Stimulated activated CD4-positive, alpha-beta T cell treated with anti-CD3 and anti-CD28 coated beads, Interleukin-15, amount 100 ng/mL, for 48 hours (primary cell): ENCODE measurements at places on chromosomes 3 and 15.

- DNase-seq, result no peak
Measured at GRCh38 chr3:130609166-130609979, 92.4 kb downstream of the COL6A6 start.

DNA sequence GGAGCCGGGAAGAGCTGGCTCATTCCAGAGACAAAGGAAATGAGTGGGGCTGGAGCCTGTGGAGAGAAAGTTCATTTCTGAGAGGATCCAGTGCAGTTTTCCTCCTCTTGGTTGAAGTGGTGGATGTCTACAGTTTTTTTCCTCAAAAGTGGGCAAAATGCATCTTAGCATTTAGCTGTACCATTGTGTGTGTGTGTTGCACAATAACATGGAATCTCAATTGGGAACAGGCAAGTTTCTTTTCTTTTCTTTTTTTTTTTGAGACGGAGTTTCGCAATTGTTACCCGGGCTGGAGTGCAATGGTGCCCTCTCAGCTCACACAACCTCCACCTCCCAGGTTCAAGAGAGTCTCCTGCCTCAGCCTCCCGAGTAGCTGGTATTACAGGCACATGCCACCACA, 101.5 kb upstream of the UBE2E1 start:
- no peak for DNase-seq

DNA sequence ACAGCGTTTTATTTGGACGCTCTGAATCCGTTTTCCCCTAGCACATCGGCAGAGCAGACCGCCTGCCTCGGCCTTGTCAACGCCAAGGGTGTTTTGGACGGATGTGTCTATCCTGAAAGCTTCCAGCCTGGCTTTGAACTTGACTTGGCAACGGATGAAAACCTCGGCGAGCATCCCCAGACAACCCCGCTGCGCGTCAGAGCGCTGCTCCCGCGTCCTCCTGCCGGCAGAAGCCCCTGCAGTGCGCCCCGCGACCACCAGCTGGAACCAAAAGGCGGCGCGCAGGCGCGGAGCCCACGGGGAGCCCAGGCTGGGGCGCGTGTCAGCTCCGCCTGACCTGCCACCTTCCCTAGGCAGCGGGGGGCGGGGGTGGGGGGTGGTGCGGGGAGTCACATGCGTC, 26.2 kb upstream of the ARL8B start:
- DNase-seq, result peak; percentile 3

DNA sequence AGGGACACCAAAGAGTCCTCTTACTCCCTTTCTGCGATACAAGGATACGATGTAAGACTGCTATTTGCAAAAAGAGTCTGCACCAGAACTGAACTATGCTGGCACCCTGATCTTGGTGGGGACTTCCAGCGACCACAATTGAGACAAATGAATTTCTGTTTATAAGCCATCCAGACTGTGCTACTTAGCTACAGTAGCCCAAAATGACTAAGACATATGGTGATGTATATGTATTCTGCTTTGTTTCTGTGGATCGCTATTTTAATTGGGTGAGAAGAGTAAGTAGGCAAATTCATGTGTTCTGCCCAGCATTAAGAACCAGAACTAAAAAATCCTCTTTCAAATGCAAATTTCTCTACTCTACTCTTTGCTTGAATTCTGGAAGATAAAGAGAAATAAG, 720.9 kb downstream of the DIPK2A start:
- no peak for DNase-seq

DNA sequence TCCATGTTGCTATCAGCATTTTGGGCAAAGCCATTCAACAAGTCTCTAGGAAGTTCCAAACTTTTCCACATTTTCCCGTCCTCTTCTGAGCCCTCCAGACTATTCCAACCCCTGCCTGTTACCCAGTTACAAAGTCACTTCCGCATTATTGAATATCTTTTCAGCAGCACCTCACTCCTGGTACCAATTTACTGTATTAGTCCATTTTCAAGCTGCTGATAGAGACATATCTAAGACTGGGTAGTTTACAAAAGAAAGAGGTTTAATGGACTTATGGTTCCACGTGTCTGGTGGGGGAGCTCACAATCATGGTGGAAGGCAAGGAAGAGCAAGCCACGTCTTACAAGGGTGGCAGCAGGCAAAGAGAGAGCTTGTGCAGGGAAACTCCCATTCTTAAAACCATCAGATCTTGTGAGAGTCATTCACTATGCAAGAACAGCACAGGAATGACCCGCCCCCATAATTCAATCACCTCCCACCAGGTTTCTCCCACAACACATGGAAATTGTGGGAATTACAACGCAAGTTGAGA, 435.6 kb upstream of the GRM7 start:
- DNase-seq, result no peak

GRCh38 chr3:69161587-69162307, 39.4 kb upstream of the LMOD3 start:
- DNase-seq, result peak; percentile 14

GRCh38 chr3:171229173-171229572, 202.7 kb upstream of the SLC2A2 start:
- no peak for DNase-seq

- DNase-seq, result no peak
Measured at GRCh38 chr15:88365124-88365523, 102.1 kb downstream of the MRPL46 start.

GRCh38 chr3:31832551-31832950, 148.5 kb downstream of the OSBPL10 start:
- DNase-seq, result no peak

GRCh38 chr3:148026009-148026588, 616.9 kb downstream of the ZIC1 start:
- DNase-seq, result no peak

GRCh38 chr15:39460748-39461147, 120.1 kb upstream of the THBS1 start:
- DNase-seq, result no peak

GRCh38 chr15:77226652-77227051, 155.7 kb upstream of the TSPAN3 start:
- no peak for DNase-seq
